ENCODE measurements at places on chromosomes 11 and 22.

DNA sequence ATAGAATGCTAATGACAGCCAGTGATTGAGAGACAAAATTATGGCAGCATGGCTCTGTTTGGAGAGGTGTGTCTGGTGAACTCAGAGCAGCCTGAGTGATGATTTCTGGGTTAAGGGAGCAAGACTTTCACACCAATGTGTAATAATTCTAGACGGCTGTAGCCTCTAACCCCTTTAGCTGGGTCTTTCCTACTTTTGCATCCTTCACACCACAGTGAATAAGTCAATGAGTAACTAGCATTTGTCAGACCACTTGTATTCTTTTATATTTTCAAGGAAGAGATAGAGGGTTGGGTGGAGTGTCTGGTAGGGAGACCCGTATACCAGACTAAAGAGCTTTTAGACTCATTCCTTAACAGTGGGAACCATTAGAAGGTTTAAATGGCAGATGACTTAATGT is 50.4 kb downstream of the ATXN10 start:
- no peak for DNase-seq

DNA sequence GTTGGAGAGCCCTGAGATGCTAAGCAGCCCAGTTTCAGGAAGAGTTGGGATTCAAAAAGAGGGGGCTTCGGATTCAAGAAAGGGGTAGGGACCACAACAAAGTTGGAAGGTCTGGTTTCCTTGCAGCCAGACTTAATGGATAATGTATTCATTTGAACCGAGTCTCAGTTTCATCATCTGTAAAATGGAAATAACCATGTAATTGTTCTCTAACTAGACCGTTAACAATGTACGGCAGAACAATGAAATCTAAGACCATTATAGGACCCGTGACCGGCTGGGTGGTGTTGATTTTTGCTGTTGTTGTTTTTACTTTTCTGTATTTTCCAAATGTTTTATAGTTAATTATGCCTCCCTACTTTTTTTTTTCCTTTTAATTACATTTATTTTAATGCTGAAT is 6.4 kb upstream of the MRPL48 start:
- no peak for DNase-seq

DNA sequence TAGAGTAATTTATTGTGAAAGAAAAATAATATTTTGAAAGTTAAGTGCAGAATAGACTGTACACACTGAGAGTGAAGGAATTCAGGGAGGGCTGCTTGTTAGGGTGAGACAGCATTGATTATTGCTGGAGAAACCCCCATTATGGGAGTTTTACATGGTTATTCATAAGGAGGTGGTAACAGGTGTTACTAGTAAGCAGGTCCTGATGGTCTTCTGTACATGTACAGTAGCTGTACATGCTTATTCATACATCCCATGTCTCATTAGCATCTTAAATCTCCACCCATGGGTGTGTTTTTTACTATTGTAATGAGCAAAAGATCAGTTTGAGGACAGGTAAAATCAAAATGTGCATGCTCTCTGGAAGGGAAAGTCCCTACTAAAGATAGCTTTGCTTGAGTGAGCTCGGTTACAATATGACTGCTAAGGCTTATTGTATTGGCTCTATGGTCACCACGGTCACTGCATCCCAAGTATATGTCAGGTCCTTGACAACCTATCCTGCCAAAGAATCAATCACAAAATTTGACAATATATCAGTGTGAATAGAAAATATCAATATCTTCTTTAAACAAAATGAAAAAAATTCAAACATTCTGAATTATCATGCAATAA is 6.2 kb downstream of the KDM4F start:
- DNase-seq: no peak

- no peak for DNase-seq
Observed at GRCh38 chr11:28228196-28228895, 120.2 kb downstream of the METTL15 start.

DNA sequence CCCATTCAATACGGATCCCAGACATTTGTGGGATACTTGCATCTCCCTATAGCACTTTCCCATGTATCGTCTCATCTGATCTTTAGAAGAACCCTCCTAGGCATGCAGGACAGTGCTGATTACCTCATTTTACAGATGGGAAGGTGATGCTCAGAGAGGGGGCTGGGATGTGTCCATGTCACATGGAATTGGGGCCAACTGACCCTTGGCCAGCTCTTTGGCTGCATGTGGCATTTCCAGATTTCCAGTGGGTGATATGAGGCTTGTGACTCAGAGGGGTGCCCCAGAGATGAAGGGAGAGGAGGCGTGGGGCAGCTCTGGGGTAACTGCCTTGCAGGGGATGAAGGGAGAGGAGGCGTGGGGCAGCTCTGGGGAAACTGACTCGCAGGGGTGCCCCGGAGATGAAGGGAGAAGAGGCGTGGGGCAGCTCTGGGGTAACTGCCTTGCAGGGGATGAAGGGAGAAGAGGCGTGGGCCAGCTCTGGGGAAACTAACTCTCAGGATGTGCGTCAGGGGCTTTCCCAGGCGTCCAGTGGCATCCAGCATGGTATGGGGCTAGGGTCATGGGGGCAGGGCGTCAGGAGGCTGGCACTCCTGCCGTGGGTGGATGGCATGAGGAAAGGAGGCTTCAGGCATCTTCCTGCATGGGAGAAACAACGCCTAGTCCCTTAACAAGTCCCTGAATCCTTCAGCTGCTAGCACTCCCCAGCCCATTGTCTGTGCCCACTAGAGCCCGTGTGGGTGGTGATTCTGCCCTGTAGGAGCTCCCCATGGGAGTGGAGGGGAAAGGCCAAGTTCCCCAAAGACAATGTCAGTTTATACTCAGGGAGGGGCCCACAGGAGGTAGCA is 11.9 kb upstream of the CERK start:
- no peak for DNase-seq

DNA sequence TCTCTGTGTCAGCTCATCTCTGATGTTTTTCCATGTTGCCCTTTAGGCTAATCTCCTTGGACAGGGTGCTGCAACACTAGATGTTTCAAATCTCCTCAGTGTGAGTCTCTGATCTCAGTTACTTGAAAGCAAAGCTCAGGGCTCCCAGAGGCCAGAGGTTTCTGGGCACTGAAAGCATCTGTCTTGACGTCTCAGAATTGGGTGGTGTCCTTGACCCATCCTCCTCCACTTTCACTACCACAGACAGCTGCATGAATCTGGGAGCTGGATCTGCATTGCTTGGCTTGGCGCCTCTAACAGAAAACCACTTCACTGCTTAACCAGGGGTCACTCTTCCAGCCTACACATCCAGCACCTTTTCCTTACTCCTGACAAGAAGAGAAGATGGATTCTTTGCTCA is 399.4 kb downstream of the NXPE2 start:
- DNase-seq: no peak

DNA sequence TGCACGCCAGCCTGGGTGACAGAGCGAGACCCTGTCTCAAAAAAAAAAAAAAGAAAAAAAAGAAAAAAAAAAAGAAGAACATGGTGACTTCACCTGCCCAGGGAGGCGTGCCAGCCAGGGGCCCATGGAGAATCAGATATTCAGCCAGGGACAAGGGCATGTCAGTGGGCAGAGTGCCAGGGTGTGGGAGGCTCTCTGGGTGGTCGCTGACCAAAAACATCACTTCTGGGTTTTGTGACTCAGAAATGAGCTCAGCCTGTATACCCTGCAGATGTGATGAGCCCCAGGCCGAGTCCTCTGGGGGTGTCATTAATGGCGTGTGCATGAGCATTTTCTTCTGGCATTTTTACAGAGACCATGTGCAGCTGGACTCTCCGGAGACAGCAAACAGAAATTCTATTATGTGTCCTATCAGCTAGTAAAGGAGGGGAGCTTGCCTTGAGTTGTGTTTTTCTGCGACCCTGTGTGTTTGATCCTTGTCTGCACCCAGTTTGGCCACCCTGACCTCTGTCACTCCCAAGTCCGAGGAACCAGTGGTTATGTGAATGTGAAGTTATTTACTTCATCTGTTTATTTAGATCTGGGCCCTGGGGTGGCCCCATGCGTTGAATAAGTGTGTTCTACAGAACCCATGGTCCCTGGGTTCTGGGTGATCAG is 53.6 kb downstream of the BCR start:
- no peak for DNase-seq

DNA sequence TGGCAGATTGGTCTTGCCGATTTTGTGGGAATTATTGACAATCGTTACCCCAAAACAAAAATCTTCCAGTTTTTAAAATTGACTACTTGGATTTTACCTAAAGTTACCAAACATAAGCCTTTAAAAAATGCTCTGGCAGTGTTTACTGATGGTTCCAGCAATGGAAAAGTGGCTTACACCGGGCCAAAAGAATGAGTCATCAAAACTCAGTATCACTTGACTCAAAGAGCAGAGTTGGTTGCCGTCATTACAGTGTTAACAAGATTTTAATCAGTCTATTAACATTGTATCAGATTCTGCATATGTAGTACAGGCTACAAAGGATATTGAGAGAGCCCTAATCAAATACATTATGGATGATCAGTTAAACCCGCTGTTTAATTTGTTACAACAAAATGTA is 37.2 kb downstream of the IGLL1 start:
- no peak for DNase-seq

GRCh38 chr22:45897736-45898135 is 79.2 kb downstream of the WNT7B start:
- no peak for DNase-seq

DNA sequence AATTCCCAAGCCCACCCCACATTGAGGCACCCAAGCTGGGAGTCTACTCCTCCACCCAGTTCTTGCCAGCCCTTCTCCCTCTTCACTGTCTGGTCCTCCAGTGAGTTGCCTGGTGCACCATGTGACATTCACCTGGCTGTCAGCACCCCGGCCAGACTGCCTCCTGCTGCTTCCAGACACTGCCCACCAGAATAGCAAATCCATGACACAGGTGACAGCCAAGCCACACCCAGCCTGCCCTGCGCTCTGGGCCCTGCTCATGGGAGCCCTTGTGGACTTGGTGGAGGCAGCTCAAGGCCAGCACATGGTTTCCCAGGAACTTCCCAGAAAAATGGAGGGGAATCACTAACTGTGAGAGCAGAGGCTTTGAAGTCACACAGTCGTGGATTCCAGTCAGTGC is 96.3 kb upstream of the CSNK2A3 start:
- DNase-seq: no peak

DNA sequence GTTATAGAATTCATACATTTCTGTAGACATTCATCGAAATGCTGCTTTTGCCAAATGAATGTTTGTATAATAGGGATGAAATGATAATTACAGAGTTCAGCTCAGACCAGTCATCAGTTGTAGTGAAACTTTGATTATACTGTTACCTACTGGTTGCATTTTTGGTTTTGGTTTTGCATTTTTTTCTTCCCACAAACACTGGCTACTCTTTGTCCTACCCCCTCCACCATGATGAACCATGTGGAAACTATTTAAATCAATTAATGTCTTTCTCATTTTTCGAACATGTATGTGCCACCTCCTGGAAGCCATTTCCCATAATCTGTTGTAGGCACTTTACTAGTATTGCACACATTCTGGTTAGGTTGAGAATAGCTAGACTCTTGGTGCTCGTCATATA is 75.3 kb upstream of the MTNR1B start:
- DNase-seq: no peak

- DNase-seq: no peak
Observed at GRCh38 chr11:498297-499181, 8.5 kb downstream of the RNH1 start.

DNA sequence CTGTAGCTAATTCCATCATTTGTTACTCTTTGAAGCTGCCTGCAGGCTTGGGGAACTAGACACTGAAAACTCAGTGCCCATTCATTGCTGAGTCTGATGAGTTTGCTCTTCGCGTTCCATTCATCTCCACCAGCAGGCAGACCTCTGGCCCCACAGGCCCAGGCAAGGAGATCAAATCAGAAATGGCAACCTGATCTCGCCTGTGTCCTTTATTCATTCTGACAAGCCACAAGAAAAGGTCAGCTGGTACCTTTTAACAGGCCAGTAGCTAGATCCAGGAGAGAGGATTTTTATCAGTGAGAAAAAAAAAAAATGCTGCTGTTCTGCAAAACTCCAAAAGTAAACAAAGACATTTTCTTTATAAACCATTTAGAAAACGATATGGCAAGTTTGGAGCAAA is 742.5 kb downstream of the ETS1 start:
- peak; percentile 25 for DNase-seq

GRCh38 chr11:119483881-119484371 is 61.0 kb upstream of the THY1 start:
- DNase-seq: no peak

GRCh38 chr22:31650391-31650790 is 11.6 kb downstream of the PISD start:
- no peak for DNase-seq

GRCh38 chr11:64787526-64788320 is 9.4 kb upstream of the SF1 start:
- DNase-seq: no peak

DNA sequence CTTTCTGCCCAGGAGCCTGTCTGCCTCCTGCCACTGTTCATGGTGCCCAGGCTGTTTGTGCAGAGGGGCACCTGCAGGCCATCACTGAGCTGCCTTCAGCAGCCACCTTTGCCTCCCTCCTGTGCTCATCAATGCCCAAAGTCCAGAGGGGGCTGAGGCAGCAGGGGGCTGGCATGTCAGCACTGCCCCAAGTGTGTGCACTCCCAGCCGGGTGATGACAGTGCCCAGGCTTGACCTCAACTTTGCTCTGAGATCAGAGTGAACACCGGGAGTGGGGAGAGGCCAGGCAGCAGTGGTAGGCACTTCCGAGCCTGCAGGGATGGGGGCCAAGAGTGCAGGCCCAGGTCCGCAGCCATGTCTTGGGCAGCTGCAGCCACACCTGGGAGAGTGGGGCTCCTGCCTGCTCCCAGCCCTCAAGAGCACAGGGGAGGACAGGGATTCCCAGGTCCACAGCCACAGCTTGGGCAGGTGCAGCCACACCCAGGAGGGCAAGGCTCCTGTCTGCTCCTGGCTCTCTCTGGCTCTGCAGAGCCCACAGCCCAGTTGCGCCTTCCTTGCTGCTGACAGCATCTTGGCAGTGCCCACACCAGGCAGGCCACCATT is 15.2 kb downstream of the SAA4 start:
- no peak for DNase-seq

DNA sequence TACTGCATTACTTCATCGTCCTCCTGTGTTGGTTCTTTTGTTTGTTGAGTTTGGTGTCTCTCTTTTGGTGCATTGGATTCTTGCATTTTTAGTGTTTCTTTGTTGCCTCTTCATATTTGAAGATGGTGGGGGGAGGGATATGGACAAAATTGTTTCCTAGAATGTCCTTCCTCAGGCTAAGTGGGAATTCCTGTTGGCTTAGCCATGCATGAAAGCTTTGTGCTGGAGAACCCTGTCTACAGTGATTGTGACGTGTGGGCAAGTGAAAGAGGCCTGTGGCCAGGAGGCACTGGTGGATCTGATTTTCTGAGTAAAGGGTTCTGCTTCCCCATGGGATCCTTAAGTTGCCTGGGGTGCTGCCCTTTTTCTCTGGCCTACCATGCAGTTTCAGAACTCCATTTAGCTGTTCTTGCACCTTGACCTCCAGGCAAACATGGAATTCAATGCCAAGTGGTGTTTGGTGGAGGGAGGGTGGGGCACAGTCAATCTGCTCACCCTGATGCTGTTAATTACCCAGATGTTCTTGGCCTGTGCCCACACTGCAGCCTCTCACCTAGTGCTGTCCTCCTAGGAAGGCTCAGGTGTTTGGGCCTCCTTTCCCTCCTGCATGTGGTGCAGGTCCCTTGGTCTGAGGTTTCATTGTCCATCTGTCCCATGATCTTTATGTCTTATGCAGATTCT is 46.3 kb upstream of the SLC22A12 start:
- DNase-seq: no peak
